ENCODE measurements at places on chromosomes 11 and 22.
A peak's percentile ranks its signal among the peaks of the same experiment; 100 is the strongest.

- H3K36me3 ChIP-seq, result peaks cover 46% of the 10 kb centered on the region
- H3K27ac ChIP-seq, result no peak overlapping the region
- H3K27me3 ChIP-seq, result no peaks in the 10 kb centered on the region
- H3K4me3 ChIP-seq, result no peak overlapping the region
- peaks cover 13% of the 10 kb centered on the region for H3K4me1 ChIP-seq
- no peak for DNase-seq
These were observed 17.2 kb downstream of the SNX19 start for GRCh38 chr11:130899106-130899505.

GRCh38 chr11:12681466-12681865, 7.2 kb downstream of the TEAD1 start:
- no peak for DNase-seq
- H3K27ac ChIP-seq, result no peak overlapping the region
- H3K36me3 ChIP-seq, result no peaks in the 10 kb centered on the region
- peaks cover 98% of the 10 kb centered on the region for H3K27me3 ChIP-seq

DNA sequence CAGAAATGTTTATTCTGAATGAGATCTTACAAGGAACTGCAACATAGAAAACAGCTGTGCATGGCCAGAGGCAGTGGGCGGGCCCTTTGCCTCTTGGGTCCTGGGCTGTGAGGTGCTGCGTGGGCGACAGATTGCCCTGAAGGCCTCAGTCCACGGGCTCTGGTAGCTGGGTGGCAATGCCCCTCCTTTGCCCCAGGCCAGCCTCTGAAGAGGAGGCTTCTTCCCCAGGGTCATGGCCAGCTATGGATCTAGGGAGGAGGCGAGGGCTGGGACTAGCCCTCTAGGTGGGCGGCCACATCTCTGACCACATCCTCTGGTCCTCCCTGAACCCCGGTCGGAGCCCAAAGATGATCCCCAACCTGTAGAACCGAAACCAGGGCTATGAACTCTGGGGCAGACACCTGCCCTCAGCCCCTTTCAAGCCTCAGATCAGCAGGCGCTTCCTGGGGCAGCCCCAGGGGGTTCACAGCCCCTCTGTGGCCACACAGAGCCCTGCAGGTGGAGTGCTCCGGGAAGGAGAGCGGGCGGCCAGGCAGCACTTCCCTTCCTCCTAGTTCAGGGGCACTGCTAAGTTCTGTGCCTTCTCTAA, 6.6 kb upstream of the CDC42BPG start:
- H3K27me3 ChIP-seq, result no peaks in the 10 kb centered on the region
- peaks cover 87% of the 10 kb centered on the region for H3K36me3 ChIP-seq
- no peak for DNase-seq
- peak overlapping the region; percentile 90 for H3K27ac ChIP-seq
- peaks cover 75% of the 10 kb centered on the region for H3K4me1 ChIP-seq

DNA sequence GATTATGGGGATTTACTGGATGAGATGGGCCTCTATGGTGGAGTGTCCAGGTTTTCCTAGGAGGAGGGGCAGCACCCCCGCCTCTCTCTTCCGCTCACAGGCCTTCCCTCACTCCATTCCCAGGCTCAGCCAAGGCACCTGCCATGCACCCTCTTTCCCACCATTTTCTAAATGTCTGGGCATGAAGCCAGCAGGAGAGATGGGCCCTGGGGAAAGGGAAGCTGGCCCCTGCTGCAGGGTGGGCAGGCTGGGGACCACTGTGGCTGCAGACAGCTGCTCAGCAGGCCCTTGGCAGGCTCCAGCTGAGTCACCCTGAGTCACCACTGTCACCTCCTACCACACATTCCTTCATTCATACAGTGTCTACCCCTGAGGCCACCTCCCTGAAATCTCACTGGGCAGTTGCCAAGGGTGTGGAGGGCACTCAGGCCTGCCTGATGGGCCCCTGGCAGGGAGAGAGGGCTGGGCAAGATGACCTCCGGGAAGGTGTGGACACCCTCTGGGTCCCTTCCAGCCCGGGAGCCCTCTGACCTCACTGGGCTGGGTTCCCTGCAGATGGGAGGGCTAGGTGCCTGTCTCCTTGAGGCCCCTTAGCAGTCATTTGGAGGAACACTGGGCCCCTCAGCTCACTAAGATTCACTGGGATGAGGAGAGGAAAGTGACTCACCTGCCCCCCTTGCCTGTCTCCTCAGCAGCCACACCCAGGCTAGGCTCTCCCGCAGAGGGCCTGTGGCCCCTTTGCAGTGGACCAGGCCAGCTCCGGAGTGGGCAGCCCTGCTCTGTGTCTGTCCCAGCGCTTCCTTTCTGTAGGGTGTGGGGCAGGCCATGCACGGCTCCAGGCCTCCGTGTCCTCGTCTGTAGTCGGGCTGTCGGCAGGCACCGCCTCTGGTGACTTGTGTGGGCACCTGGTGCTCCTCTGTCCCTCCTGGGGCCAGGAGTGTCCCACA, 7.8 kb downstream of the MYEOV start:
- H3K4me1 ChIP-seq, result peaks cover 30% of the 10 kb centered on the region
- H3K36me3 ChIP-seq, result peaks cover 25% of the 10 kb centered on the region
- no peaks in the 10 kb centered on the region for H3K27me3 ChIP-seq
- DNase-seq, result no peak

DNA sequence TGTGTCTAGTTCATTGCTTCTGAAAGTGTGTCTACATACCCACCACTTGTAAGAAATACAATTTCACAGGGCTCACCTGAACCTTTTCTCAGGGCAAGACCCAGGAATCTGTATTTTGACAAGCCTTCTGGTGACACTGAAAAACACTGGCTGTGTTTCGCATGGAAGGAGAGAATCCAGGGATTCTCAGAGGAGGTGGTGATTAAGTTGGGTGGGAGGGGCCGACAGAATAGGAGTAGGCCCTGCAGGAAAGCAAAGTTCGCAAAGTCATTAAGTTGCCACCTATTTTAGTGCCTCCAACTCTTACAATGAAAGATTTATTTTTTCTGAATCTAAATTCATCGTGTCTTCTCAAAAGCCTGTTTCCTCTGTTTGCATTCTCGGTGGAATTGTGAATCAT, 186.8 kb downstream of the FAT3 start:
- H3K4me3 ChIP-seq, result no peak overlapping the region
- DNase-seq, result no peak
- H3K27me3 ChIP-seq, result no peaks in the 10 kb centered on the region
- no peak overlapping the region for H3K27ac ChIP-seq
- H3K4me1 ChIP-seq, result no peaks in the 10 kb centered on the region
- peaks cover 3% of the 10 kb centered on the region for H3K36me3 ChIP-seq

DNA sequence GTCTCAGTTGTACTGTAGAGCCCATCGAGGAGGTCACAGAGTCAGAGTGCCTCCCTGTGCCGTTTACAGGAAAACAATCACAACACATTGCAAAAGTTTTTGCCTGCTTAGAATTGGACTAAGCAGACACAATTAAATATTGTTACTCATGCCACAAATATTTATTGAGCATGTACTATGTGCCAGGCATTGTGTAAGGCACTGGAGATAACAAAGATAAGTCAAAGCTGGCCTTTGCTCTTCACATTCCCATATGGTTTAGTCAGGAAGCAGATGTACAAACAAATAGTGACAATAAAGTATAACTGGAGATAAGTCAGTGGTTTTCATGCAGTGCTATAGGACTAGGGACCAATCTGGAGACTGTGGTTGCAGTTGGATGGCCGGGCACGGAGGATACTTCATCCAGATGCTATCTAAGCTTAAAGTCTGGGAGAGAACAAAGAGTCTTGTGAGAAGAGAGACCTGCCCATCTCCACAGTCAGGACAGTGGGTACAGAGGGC, 550.7 kb downstream of the INSC start:
- no peaks in the 10 kb centered on the region for H3K4me1 ChIP-seq
- H3K27me3 ChIP-seq, result peaks cover 5% of the 10 kb centered on the region
- no peak for DNase-seq
- H3K4me3 ChIP-seq, result no peak overlapping the region
- no peaks in the 10 kb centered on the region for H3K36me3 ChIP-seq

DNA sequence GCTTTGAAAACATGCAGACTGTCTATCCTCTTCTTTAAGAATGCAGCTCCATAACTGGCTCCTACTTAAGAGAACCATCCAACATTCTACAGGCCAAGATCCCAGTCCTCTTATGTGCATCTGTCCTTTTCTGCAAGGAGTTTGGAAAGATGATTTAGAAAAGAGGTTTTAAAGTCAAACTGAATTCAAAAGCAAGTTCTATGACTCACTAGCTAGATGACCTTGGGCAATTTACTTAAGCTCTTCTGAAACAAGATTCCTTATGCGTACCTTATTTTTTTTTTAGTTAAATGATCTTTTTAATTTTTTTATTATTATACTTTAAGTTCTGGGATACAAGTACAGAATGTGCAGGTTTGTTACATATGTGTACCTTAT, 29.2 kb downstream of the GUCY1A2 start:
- no peaks in the 10 kb centered on the region for H3K27me3 ChIP-seq
- no peaks in the 10 kb centered on the region for H3K36me3 ChIP-seq

GRCh38 chr11:73275381-73275750, 3.2 kb downstream of the P2RY6 start:
- no peaks in the 10 kb centered on the region for H3K36me3 ChIP-seq
- no peaks in the 10 kb centered on the region for H3K4me1 ChIP-seq
- H3K27me3 ChIP-seq, result peaks cover 19% of the 10 kb centered on the region
- no peak for DNase-seq
- no peak overlapping the region for H3K27ac ChIP-seq
